ENCODE measurements at places on chromosomes 2 and 18.

DNA sequence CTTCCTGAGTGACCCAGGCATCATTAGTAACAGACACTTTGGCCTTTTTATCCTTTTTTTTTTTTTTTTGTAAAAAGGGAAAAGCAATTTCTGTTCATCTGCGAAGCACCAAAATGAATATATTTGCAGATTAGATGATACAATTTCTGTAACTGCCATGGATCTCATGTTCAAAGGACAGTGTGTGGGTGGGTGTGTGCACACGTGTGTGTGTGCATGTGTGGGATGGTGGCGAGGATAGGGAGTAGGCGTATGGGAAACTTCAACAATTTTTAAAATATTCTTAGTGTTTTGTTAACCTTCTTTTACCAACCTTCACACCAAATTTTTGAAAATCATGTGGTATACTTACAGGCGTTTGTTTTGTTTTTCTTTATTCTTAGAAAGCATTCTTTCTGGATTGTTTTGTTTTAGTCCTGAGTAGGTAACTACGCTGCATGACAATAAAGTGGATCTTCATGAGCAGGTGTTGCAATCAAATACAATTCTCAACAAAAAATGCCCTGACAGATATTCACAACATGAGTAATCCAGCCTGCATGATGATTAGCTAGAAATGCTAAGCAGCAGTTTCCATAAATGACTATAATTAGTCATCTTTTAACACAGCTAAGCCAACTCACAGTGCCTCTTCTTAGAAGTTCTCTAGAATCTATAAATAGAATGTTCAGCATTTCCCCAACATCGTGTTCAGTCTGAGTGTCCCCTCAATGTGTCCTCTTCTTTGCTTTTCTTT, 53.5 kb upstream of the RMDN2 start:
- no peaks in the 10 kb centered on the region for H3K36me3 ChIP-seq
- DNase-seq, result no peak
- H3K4me3 ChIP-seq, result no peak overlapping the region

GRCh38 chr2:181937473-181937872, 45.9 kb downstream of the ITPRID2 start:
- DNase-seq, result no peak
- no peaks in the 10 kb centered on the region for H3K4me1 ChIP-seq
- no peaks in the 10 kb centered on the region for H3K27me3 ChIP-seq
- no peaks in the 10 kb centered on the region for H3K36me3 ChIP-seq
- no peak overlapping the region for H3K27ac ChIP-seq

DNA sequence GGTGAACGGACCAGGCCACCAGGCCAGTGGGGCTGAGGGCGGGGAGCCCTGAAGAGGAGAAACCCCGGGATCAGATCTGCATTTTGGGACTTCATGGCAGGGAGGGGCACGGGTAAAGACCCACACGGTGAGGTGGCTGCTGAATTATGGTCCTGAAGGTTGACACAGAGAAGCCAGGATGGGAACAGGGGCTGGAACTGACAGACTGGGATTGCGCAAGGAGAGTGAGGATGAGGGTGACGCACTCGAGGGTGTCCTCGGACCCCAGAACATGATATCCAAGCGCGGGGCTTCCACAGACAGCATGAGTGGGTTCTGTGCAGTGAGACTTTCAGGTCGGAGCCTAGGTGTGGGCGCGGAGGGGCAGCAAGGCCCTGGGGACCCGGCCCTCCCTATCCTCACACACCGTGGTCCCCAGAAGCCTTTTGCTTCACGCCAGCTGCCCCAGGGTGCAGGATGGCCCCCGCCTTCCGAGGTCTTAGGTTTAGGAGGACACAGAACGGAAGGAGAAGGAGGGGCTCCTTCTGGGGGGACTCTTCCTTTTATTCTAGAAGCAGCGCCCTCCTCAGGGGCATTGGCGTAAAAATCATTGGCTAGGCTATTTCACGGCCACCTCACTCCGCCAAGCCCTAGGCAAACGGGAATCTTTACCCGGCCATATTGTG, 416.8 kb upstream of the HS6ST1 start:
- no peak overlapping the region for H3K27ac ChIP-seq
- H3K36me3 ChIP-seq, result no peaks in the 10 kb centered on the region
- no peak for DNase-seq
- H3K27me3 ChIP-seq, result peaks cover 8% of the 10 kb centered on the region
- peaks cover 20% of the 10 kb centered on the region for H3K4me1 ChIP-seq

DNA sequence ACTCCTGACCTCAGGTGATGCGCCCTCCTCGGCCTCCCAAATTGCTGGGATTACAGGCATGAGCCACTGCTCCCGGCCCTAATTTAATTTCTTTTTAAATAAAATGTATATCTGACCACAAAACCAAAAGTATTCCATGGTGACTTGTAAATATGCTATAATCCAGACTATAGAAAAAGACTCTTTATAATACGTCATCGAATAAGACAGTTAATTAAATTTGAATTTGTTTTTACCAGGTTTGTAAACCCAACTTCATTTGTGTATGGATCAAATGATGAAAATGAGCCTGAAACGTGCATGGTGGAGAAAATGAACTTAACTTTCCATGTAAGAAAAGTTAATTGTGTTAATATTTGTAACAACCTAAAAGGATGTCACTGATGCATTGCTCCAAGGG, 69.9 kb downstream of the ITGA4 start:
- DNase-seq, result no peak
- no peaks in the 10 kb centered on the region for H3K36me3 ChIP-seq
- no peaks in the 10 kb centered on the region for H3K4me1 ChIP-seq
- no peak overlapping the region for H3K4me3 ChIP-seq

DNA sequence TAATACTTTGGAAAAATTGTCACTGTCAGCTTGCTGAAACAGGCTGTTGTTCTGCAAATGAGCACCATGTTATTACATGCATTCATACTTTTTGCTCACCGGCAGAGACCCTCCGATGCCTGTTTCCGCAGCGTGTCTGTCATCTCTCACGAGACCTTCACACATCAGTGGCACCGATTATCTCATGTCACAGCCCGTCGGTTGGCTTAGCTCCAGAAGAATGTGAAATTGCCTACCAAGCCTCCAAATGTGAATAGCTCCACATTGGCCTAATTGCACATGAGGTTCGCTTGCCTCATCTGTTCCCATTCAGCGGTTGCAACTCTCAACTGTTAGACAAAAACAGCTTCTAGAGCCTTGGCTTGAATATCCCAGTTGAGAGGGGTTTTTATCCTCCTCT, 233.0 kb downstream of the ACTR3 start:
- DNase-seq, result no peak
- H3K4me1 ChIP-seq, result no peaks in the 10 kb centered on the region
- H3K27me3 ChIP-seq, result no peaks in the 10 kb centered on the region
- H3K4me3 ChIP-seq, result no peak overlapping the region
- no peak overlapping the region for H3K27ac ChIP-seq

DNA sequence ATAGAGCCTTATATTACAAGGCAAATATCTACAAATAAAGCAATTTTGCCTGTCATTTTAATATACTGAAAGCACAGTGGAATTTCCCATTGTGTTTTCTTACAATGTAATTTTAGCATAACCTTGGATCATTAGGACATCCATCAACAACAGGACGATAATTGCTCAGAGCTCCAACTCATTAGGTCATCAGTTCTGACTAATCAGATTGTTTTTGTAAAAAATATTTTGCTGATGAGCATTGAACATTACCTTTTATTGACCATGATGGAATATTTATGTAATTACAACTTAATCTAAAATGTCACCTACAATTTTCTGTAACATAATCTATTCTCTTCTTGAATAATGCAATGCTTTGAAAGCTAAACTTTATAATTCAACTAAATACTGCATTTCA, 215.3 kb upstream of the DSEL start:
- no peak for DNase-seq
- H3K27ac ChIP-seq, result no peak overlapping the region
- H3K27me3 ChIP-seq, result no peaks in the 10 kb centered on the region
- no peaks in the 10 kb centered on the region for H3K4me1 ChIP-seq
- no peak overlapping the region for H3K4me3 ChIP-seq

GRCh38 chr2:5365871-5366461, 326.2 kb upstream of the SOX11 start:
- no peaks in the 10 kb centered on the region for H3K27me3 ChIP-seq
- peak; percentile 61 for DNase-seq
- no peaks in the 10 kb centered on the region for H3K36me3 ChIP-seq
- H3K27ac ChIP-seq, result no peak overlapping the region
- H3K4me1 ChIP-seq, result peaks cover 8% of the 10 kb centered on the region
- H3K4me3 ChIP-seq, result no peak overlapping the region

- H3K27ac ChIP-seq, result no peak overlapping the region
- H3K4me3 ChIP-seq, result no peak overlapping the region
- H3K4me1 ChIP-seq, result no peaks in the 10 kb centered on the region
Observed at GRCh38 chr2:134289225-134289624, 35.4 kb downstream of the MGAT5 start.

DNA sequence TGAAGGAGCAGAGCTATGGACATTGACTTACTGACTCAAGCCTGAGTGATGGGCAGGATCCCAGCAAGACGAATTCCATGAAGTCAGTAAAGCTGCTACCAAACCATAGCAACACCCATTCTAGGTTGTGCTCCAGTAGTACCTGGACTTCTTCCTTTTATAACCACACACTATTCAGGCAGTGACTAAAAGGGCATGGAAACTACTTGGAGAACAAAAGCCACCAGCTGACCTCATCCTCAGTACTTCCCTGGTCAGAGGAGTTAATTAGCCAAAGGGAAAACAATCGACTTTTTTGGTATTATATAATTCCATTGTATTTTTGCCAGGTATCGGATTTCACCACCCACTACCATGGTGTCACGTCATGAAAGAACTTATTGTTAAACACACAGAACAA, 237.1 kb downstream of the TTC32 start:
- no peaks in the 10 kb centered on the region for H3K4me1 ChIP-seq
- H3K36me3 ChIP-seq, result no peaks in the 10 kb centered on the region
- no peak overlapping the region for H3K4me3 ChIP-seq
- H3K27ac ChIP-seq, result no peak overlapping the region
- no peaks in the 10 kb centered on the region for H3K27me3 ChIP-seq

DNA sequence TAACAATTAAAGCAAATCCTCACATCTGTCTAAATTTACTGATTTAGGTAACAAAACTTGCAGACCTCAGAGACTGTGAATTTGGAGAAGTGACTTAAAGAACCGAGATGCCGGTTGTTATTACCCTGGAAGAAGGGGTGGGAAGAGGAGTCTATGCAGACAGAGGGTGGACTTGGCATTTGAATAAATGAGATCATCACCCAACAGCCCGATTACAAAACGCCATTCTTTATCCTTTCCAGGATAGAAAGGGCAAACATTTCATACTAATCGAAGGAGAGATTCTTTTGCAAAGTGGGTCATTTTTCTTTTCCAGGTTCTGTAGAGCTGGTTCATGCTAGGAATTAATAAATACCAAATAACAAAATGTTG, 73.1 kb upstream of the TPO start:
- no peaks in the 10 kb centered on the region for H3K27me3 ChIP-seq
- DNase-seq, result no peak
- H3K36me3 ChIP-seq, result no peaks in the 10 kb centered on the region

GRCh38 chr18:43606795-43607194, 329.5 kb upstream of the SYT4 start:
- H3K27ac ChIP-seq, result no peak overlapping the region
- DNase-seq, result no peak
- no peaks in the 10 kb centered on the region for H3K27me3 ChIP-seq
- no peaks in the 10 kb centered on the region for H3K36me3 ChIP-seq
- H3K4me3 ChIP-seq, result no peak overlapping the region

DNA sequence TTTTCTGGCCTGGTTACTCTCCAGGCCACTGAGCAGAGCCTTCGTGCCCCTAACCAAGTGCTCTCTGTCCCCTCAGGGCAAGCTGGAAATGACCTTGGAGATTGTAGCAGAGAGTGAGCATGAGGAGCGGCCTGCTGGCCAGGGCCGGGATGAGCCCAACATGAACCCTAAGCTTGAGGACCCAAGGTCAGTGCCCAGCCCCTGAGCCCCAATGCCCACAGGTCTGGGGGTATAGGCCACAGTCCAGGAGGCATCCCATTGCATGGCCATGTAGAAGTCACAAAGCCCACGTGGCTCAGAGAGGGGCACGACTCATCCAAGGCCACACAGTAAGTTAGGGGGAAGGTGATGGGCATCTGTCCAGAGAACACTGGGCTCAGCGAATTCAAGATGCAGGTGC, 227.6 kb downstream of the DYSF start:
- no peak overlapping the region for H3K4me3 ChIP-seq
- H3K27ac ChIP-seq, result no peak overlapping the region
- no peaks in the 10 kb centered on the region for H3K27me3 ChIP-seq
- H3K36me3 ChIP-seq, result no peaks in the 10 kb centered on the region
- no peak for DNase-seq
- no peaks in the 10 kb centered on the region for H3K4me1 ChIP-seq

- H3K27me3 ChIP-seq, result no peaks in the 10 kb centered on the region
- DNase-seq, result no peak
- no peak overlapping the region for H3K27ac ChIP-seq
- no peaks in the 10 kb centered on the region for H3K4me1 ChIP-seq
- H3K36me3 ChIP-seq, result no peaks in the 10 kb centered on the region
- no peak overlapping the region for H3K4me3 ChIP-seq
Observed at GRCh38 chr18:27959101-27959500, 217.8 kb downstream of the CDH2 start.

GRCh38 chr18:46338766-46339165, 234.6 kb downstream of the HAUS1 start:
- H3K27ac ChIP-seq, result no peak overlapping the region
- peaks cover 36% of the 10 kb centered on the region for H3K27me3 ChIP-seq
- no peaks in the 10 kb centered on the region for H3K36me3 ChIP-seq
- no peaks in the 10 kb centered on the region for H3K4me1 ChIP-seq
- DNase-seq, result no peak
- no peak overlapping the region for H3K4me3 ChIP-seq

- H3K27ac ChIP-seq, result no peak overlapping the region
- no peaks in the 10 kb centered on the region for H3K36me3 ChIP-seq
- peaks cover 7% of the 10 kb centered on the region for H3K4me1 ChIP-seq
Observed at GRCh38 chr2:122389694-122390093, 634.2 kb downstream of the TSN start.

GRCh38 chr18:55265130-55265675, 305.9 kb upstream of the CCDC68 start:
- no peaks in the 10 kb centered on the region for H3K27me3 ChIP-seq
- H3K27ac ChIP-seq, result no peak overlapping the region
- H3K4me3 ChIP-seq, result no peak overlapping the region
- H3K4me1 ChIP-seq, result no peaks in the 10 kb centered on the region

DNA sequence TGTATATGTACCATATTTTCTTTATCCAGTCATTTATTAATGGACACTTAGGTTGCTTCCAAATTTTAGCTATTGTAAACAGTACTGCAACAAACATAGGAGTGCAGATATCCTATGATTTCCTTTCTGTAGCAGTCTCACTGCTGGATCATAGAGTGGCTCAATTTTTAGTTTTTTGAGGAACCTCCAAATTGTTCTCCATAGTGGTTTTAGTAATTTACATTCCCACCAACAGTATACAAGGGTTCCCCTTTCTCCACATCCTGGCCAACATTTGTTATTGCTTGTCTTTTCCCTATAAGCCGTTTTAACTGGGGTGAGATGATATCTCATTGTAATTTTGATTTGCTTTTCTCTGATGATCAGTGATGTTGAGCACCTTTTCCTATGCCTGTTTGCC, 114.3 kb downstream of the TMEM17 start:
- H3K27me3 ChIP-seq, result no peaks in the 10 kb centered on the region
- no peak overlapping the region for H3K27ac ChIP-seq
- H3K4me3 ChIP-seq, result no peak overlapping the region
- H3K4me1 ChIP-seq, result no peaks in the 10 kb centered on the region
- no peak for DNase-seq

- H3K4me3 ChIP-seq, result no peak overlapping the region
- no peaks in the 10 kb centered on the region for H3K36me3 ChIP-seq
- no peaks in the 10 kb centered on the region for H3K27me3 ChIP-seq
- H3K27ac ChIP-seq, result no peak overlapping the region
- DNase-seq, result no peak
- H3K4me1 ChIP-seq, result no peaks in the 10 kb centered on the region
Observed at GRCh38 chr2:86434290-86434689, 6.9 kb upstream of the KDM3A start.

GRCh38 chr2:130156624-130157004, 11.7 kb upstream of the CCDC74B start:
- H3K4me1 ChIP-seq, result no peaks in the 10 kb centered on the region
- no peak overlapping the region for H3K4me3 ChIP-seq
- H3K36me3 ChIP-seq, result peaks cover 33% of the 10 kb centered on the region
- H3K27ac ChIP-seq, result no peak overlapping the region

All from large intestine (tissue), 12 donors.